ENCODE measurements at places on chromosomes 1 and 21. TPM values are rescaled to one million over a fixed set of nuclear protein-coding genes. Genes with fewer than 3 reads are reported as not detected.
A peak's percentile ranks its signal among the peaks of the same experiment; 100 is the strongest.

CDC7 gene
- 9.9 TPM for polyA plus RNA-seq

OR14K1 gene
- not detected for polyA plus RNA-seq

SIM2 gene
- polyA plus RNA-seq: 0.58 TPM

ANGEL2 gene
- 33.0 TPM for polyA plus RNA-seq

DNA sequence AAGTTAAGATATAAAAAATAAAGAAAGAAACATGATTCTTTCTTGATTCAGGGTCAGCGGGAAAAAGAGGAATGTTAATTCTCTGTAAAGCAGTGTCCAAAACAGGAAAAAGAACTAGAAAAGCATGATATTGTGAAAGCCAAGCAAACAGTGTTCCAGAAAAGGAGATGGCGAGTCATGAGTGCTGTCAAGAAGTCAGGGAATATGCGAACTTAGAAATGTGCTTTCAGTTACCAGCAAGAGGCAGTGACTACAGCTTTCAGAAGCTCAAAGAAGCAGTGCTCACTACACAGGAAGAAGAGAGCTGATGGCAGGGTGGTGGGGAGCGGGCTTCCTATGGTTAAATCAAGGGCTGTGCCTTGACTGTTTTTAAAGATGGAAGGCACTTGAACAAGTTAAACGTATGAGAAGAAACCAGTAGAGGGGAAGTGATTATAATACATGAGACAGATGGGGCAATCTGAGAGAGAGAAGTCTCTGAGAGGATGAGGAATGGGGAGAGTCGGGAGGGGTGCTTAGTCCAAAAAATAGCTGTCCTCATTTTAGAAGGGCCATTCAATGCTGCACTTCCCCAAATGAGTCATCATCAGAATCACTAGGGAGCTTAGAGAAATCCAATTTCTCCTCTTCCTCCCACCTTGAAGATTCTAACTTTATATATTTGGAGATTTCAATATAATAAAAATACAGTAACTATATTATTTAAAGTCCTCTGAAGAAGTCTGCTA is 90.4 kb downstream of the KCNK1 start:
- H3K4me1 ChIP-seq: no peaks in the 10 kb centered on the region
- no peaks in the 10 kb centered on the region for H3K27me3 ChIP-seq
- no peak overlapping the region for H3K4me3 ChIP-seq
- H3K36me3 ChIP-seq: no peaks in the 10 kb centered on the region
- H3K27ac ChIP-seq: no peak overlapping the region

- no peaks in the 10 kb centered on the region for H3K27me3 ChIP-seq
- H3K4me1 ChIP-seq: no peaks in the 10 kb centered on the region
- no peak overlapping the region for H3K27ac ChIP-seq
Observed at GRCh38 chr1:111399792-111400610, 27.5 kb downstream of the OVGP1 start.

GRCh38 chr21:35520856-35521255 is 471.8 kb upstream of the RUNX1 start:
- no peak for DNase-seq
- H3K4me1 ChIP-seq: peaks cover 31% of the 10 kb centered on the region
- no peaks in the 10 kb centered on the region for H3K27me3 ChIP-seq
- H3K36me3 ChIP-seq: no peaks in the 10 kb centered on the region
- H3K4me3 ChIP-seq: no peak overlapping the region

DNA sequence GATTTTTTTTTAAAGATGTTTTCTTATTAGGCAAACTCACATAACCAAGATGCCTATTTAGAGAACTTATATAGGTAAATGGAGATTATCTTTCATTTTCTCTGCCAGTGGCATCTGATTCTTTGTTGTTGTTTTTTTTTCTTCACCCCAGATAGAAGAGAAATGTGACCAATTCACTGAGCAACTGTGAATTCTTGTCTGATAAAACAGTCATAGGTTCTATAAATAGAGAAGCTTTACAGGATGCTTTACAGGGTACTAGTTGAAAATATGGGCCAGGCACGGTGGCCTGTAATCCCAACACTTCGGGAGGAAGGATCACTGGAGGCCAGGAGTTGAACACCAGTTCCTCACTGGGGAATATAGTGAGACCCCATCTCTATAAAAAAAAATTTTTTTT is 50.7 kb upstream of the LAMC2 start:
- H3K27ac ChIP-seq: no peak overlapping the region
- H3K4me3 ChIP-seq: no peak overlapping the region
- H3K4me1 ChIP-seq: peaks cover 10% of the 10 kb centered on the region
- H3K36me3 ChIP-seq: peaks cover 61% of the 10 kb centered on the region
- no peak for DNase-seq

DNA sequence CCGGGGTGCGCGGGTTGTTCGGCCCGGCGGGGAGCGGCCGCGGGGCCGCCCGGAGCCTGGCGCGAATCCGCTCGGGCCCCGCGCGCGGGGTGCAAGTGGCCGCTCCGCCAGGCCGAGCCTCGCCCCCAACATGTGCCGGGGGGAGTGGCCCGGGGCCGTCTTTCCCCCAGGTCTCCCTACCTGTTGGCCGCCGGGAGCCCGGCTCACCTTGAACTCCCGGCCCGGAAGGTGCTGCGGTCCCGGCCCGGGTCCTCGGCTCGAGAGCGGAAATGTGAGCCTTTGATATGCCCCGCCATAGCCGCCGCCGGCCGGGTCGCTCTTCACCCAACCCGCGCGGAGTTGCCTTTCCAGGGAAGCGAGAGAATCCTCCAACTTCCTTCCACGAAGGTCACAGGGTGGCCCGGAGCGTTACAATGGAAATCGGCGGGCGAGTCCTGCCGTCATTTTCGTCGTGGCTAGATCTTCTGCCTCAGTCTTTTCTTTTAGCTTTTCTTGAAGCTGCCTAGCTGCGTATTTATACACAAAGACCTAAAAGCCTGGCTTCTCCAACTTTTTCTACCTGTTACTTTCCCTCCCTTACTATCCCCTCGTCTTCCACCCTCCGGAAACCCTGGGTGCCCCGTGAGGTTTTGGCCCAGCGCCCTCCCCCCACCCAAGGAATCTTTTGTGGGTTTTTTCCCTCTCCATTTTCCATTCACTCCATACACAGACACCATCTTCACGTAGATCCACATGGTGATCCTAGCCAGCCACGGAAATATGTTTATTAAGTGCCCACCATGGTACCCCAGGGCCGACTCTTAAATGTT is 867 bp downstream of the PTGFRN start:
- H3K4me1 ChIP-seq: peaks cover 9% of the 10 kb centered on the region
- no peaks in the 10 kb centered on the region for H3K27me3 ChIP-seq
- H3K27ac ChIP-seq: peak overlapping the region; percentile 23
- H3K4me3 ChIP-seq: peak overlapping the region; percentile 72

GRCh38 chr1:12177999-12178441 is 11.2 kb downstream of the TNFRSF1B start:
- no peaks in the 10 kb centered on the region for H3K36me3 ChIP-seq
- DNase-seq: no peak
- peaks cover 28% of the 10 kb centered on the region for H3K4me1 ChIP-seq
- H3K27ac ChIP-seq: no peak overlapping the region
- H3K27me3 ChIP-seq: no peaks in the 10 kb centered on the region
- no peak overlapping the region for H3K4me3 ChIP-seq

- H3K4me1 ChIP-seq: peaks cover 6% of the 10 kb centered on the region
- no peak overlapping the region for H3K27ac ChIP-seq
- DNase-seq: no peak
- H3K4me3 ChIP-seq: no peak overlapping the region
- H3K27me3 ChIP-seq: no peaks in the 10 kb centered on the region
Observed at GRCh38 chr1:223229756-223230155, 86.7 kb upstream of the TLR5 start.

DNA sequence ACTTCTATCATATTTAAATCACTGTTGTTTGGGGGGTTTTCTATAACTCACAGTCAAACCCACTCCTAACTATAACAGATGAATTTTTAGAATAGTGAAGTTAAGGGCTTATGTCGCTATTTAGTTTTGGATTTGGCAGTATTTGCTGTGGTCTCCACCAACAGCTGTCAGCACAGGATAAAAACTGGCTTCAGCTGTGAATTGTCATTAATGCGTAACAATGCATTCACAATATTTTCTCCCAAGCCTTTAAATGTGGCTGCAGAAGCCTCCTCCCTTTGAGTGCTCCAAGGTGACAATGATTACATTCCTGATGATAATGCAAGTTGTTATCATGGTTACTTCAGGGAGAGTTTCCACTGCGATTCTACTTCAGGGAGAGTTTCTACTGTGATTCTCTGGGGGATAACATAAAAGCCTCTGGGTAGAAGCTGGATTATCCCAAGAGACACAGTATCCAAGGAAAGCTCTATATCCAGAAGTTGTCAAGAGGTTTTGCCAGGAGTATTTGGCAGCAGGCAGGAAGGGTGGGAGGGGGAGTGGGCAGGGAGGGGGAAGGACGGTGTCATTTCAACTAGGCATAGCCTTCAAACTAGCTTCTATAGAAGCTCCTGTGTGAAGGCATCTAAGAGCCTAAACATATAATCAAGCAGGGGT is 14.9 kb upstream of the SMIM12 start:
- H3K4me1 ChIP-seq: no peaks in the 10 kb centered on the region
- H3K36me3 ChIP-seq: no peaks in the 10 kb centered on the region
- peaks cover 50% of the 10 kb centered on the region for H3K27me3 ChIP-seq
- no peak for DNase-seq
- no peak overlapping the region for H3K4me3 ChIP-seq

- H3K4me1 ChIP-seq: no peaks in the 10 kb centered on the region
- no peaks in the 10 kb centered on the region for H3K27me3 ChIP-seq
- peaks cover 2% of the 10 kb centered on the region for H3K36me3 ChIP-seq
Observed at GRCh38 chr1:10450836-10451235, 1.0 kb downstream of the CORT start.
